ENCODE measurements at places on chromosomes 2 and 18.

- DNase-seq: no peak
Observed at GRCh38 chr2:143700865-143701264, 571.6 kb downstream of the ARHGAP15 start.

DNA sequence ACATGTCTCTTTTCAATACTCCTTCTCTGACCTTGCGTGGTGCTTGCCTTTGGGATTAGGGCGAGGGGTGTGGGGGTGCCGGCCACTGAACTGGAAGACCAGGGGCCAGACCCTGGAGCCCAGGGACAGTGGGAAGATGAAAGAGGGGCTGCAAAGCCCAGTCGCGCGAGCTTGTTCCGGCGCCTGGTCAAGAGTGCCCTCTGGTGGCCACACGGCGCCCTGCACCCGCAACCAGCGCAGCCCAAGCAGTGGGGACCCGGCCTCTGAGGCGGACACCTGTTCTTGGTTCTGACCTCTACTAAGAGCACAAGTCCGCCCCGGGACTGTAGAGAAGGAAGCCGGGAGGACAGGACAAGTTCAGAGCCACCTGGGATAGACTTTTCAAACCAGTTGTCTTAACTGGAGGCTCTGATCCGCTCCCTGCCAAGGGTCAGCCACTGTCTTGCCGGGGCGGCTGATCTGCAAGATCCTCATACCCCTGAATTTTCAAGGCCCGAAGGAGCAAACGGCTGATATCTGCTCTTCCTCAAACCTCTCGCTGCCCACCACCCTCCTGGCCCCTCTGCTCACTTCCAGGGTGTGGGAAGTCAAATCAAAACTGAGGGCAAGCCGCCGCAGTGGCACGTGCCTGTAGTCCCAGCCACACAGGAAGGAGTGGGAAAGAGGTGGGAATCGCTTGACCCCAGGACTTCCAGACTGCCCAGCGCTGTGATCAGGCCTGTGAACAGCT, 14.9 kb upstream of the MSH6 start:
- peak; percentile 18 for DNase-seq

DNA sequence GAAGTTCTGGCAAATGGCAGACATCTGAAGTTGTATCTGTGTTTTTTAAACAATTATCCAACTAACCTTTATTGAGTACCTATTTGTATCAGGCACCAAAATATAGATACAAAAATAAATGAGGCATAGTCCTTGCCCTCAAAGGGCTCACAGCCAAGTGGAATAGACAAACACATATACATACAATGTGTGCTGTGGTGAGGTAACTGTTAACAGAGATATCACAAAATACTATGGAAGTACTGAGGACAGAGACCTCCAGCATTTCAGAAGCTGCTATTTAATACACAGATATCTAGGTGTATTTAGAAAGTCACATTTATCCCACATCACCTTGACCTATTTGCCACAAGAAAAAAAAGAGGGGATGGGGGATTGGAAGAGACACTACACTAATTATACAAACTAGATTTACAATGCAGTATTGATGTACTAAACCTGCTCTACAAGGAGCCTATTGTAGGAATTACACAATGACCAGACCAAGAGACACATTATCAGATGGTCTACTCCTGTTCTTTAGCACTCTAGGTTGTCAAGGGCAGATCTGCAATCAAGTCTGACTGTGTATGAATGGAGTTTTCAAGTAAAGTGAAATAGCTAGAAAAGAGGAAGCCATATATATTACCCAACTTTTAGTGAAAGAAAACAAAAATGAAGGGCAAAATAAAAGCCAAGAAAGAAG, 62.2 kb downstream of the SPIRE1 start:
- DNase-seq: no peak

GRCh38 chr18:74328206-74328605, 12.6 kb downstream of the C18orf63 start:
- DNase-seq: no peak

DNA sequence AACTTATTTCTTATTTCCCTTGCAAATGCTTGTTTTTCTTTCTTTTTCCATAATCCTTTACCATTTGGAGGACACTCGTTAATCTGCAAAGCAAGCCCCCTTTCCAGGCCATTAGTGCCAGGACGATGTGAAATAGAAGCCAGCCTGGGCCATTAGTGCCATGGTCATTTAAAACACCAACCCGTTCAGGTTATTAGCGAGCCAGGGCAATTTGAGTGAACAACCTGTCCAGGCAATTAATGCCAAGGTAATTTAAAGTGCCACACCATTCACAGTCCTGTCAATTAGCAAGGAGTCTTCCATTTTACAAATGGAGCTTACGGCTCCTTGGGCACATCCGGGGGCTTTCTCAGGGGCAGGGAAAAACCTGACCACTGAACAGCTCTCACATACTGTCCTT, 370.6 kb downstream of the HRH4 start:
- no peak for DNase-seq

DNA sequence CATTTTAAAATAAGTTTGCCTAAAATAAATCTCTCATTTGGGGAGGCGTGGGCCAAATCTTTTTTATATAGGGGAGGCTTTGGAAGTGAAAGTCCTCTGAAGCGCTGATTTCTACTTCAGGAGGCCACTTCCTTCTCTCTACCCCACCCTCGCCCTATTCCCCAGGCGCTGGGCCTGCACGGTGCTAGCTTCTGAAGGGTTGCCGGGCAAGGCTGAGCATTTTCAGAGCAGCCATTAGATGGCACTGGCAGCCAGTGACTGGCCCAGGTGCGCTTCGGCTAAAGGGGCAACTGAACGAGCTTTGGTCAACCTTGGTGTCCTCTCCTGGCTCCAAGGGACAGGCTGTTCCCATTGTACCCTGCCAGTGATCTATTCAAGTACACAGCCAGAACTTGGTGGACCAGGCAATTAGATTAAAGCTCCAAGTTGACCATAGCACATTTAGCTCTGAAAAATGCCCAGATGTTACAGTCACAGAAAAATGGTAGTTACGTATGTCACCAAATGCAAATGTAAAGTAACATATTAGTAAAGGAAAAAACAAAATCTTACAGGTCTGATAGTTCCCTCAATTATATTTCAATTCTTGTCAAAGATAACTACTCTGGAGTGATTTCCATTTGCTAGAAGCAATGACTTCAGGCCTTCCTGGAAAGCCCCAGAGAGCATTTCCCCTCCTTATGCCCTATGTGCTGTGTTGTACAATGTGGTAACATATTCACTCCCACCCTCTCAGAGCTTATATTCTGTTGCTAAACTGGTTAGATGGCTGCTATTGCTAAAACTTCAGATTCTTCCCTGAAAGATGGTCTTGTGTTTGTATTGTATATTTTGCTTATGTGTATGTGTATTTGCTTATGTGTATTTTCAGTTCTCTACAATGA, 2.1 kb downstream of the POMC start:
- DNase-seq: peak; percentile 17

DNA sequence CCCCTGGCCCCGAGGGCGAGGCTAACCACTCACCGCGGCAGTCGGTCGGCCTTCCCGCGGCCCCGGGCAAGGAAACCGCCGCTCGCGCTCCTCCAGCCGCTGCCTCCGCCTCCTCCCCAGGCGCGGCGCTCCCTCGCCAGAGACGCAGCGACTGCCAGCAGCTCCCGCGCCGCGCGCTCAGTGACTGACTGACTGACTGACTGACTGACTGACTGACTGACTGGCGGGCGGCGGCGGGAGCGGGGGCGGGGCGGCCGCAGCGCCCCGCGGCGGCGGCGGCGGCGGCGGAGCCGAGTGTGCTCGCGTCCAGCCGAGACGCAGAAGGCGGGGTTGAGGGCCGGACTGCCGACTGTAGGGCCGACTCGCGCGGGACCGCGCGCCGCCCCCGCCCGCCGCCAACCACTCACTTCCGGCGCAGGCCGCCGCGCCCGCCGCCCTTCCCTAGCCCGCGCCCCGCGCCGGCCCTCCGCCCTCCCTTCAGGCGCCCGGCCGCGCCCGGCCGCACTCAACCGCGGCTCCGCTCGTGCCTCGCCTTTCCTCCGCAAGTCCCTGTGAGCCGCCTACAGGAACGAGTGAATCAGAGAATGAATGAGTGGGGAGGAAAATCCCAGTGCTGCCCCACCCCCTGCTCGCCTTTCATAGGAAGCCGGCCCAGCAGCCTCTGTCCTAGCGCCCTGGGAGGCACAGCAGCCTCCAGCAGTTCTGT, at the start of gene RAPH1:
TSS of gene RAPH1 (minus strand) at position 224 of the 706 bp plus-strand sequence. CDS start 39,948 bp downstream, outside the sequence.
- DNase-seq: peak; percentile 47

GRCh38 chr2:237539681-237540080, 26.7 kb upstream of the PRLH start:
- DNase-seq: no peak

- no peak for DNase-seq
Observed at GRCh38 chr2:23397478-23397877, 12.5 kb downstream of the KLHL29 start.

GRCh38 chr2:206765242-206766056, at the start of the genes FASTKD2 and MDH1B:
Gene FASTKD2, plus strand, starts transcription at chr2:206765606. Its CDS starts 1,088 bp downstream, at chr2:206766694.
Gene MDH1B, minus strand, starts transcription at chr2:206765328. Its CDS starts 57 bp downstream, at chr2:206765271.
- DNase-seq: peak; percentile 53

DNA sequence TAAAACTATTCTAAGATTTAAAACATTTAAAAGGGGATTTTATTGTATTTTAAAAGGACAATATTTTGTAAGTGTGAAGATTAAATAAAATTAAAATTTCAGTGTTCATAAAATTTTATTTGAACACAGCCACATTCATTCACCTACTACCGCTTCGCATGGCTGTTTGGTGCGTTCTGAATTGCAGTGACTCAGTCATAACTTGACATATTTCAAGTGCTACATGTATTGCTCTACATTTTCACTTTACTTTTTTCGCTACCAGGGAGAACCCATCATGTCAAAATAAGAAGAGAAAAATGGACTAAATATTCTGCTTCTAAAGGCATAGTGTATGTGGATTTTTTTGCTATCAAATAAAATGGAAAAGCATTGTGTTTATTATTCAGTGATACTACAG, 8.7 kb downstream of the PTH2R start:
- no peak for DNase-seq

- DNase-seq: no peak
Observed at GRCh38 chr2:129798301-129798581, 181.2 kb upstream of the RAB6C start.

DNA sequence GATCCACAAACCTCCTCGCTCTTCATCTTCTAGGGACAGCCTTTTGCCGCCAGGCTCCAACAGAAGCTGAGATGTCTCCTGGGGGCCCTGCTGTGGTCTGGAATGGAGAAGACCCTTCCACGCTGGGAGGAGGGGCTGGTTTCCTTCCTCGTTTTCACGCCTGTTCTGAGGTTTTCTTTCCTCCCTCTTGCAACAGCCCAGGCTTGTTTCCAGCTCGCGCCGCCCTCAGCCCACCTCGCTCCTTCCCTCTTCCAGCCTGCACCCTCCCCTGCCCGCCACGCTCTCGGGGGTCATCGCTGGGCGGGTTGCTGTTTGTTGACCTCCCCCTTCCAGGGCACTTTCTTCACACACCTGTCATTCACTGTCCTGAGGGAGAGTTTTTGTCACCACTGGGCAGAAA, 55.4 kb downstream of the VAPA start:
- DNase-seq: no peak

GRCh38 chr2:69993708-69994107, 32.3 kb upstream of the ASPRV1 start:
- no peak for DNase-seq

DNA sequence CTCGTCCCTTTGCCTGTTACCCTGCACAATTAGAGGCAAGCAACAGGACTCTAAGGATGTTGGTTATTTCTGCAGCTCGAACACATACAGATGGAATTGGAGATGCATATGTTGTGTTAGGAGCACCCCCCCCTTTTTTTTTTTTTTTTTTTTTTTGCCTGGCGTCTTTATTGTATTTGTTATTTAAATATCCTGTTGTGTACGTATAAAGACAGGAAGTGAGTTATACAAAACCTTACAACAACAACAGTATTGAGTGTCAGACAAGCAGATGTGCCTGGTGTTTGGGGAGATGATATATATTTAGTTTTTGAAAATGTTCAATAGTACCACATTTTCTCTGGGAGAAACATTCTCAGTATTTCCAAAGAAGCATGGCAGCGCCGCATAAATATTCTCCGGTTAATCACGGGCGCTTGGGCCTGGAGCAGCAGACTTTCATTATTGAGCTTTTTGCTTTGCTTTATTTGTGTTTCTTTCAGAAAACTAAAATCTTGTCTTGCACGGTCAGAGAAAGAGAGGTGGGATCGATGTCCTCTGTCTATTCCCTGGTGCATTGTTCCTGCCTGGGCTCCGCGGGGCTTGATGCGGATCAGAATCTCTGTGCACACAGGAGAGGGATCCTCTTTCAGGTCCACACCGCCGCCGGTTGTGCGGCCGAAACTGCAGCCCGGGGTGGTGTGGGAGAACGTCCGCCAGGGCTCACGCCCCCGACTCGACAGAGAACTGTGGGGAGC, 23.2 kb upstream of the ZNF516 start:
- DNase-seq: peak; percentile 88

DNA sequence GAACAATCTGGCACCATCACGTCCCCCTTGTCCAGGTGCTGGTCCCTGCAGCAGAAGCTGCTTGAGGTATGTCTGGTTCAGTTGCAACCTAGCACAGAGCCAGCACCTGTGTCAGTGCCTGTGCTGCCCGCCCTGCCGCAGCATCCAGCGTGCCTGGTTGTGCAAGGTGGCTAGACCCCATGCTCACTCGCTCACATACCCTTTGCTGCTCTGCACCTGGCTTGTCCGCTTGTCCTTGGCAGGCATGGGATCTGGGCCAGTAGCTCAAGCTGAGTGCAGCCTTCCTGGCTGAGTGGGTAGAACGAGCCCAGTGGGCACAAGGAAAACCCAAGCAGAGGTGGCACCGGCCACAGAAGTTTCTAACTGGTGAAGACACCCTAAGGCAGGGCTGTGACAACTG, 314.6 kb upstream of the KYNU start:
- DNase-seq: no peak

DNA sequence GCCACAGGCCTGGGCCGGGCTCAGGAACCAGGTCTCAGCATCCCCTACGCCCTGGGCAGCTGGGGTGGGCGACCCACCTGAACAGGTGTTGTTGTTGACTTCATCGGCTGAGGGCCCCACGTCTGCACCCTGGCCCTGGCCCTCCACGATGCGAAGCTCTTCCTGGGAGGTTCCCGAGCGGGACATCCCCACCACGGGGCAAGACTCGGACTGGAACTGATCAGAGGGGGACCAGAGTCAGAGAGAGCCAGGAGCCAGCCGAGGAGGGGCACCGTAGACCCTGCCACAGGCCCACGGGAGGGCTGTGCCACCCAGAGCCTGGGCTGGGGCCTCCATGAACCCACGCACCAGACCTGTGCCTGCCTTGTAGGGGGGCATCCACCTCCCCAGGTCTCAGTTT, 54.3 kb downstream of the AQP12A start:
- DNase-seq: no peak

DNA sequence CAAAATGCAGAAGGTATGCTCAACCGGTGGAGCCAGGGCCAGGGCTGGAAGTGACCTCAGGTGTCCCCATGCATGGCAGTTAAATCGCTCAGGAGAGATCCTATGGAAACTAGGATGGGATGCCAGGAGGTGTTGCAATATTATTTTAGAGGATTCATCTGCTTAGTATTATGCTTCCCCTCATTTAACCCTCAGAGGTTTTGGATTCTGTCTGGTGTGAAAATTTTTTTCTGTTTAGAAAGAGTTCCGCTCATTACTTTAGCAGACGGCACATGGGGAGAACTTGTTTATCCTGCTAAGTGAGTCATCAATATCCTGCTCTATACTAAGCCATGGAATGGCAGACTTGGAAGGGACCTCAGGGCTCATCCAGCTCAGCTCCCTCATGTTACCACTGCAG, 42.5 kb downstream of the TRIB2 start:
- no peak for DNase-seq
